ENCODE measurements at places on chromosomes 6 and 20.
A peak's percentile ranks its signal among the peaks of the same experiment; 100 is the strongest.

DNA sequence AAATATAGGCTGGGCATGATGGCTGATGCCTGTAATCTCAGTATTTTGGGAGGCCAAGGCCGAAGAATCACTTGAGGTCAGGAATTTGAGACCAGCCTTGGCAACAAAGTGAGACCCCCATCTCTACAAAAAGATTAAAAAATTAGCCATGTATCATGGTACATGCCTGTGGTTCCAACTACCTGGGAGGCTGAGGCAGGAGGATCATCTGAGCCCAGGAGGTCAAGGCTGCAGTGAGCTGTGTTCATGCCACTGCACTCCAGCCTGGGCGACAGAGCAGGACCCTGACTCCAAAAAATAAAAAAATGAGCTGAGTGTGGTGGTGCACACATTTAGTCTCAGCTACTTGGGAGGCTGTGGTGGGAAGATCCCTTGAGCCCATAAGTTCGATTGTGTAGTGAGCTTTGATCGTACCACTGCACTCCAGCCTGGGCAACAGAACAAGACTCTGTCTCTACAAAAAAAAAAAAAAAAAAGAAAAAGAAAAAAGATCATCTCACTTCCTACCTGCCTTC is 10.1 kb upstream of the GUCA1B start:
- DNase-seq: no peak

GRCh38 chr20:2469991-2470422 is 582 bp downstream of the SNRPB start:
- DNase-seq: peak; percentile 61

DNA sequence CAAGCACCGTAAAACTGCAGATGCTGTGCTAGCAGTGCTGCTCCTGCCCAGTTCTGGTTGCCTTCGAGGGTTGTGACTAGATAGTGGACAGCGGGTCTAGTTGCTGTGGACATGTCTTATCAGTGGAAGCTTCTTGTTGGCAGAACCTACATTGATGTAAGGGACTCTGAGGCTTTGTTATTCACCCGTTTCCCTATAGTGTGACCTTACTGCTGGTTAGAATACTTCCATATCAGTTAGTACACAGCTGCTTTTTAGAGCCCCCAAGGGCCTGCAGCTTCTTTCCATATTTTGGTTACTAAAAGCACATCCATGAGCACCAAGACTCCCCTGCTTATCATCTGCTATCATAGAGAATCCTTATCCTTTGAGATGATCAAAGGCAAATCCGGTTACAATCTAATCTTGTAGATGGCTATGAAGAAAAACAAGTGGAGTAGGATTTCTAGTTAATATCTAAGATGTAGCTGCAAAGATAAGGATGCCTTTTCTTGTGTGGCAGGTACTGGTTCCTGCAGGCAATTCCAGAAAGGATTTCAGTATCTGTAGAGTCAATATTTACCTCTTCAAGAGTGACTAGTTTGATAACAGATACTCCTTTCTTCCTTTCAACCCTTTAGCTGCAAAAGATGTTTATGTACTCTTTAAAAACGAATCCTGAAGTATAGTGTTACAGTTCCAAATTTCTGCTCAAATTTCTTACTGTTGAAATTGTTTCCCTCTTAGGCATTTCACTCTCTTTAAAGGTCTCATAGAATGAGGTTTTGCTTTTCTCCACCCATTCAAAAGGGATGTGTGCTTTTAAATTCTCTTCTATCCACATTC is 163.6 kb downstream of the JARID2 start:
- no peak for DNase-seq

DNA sequence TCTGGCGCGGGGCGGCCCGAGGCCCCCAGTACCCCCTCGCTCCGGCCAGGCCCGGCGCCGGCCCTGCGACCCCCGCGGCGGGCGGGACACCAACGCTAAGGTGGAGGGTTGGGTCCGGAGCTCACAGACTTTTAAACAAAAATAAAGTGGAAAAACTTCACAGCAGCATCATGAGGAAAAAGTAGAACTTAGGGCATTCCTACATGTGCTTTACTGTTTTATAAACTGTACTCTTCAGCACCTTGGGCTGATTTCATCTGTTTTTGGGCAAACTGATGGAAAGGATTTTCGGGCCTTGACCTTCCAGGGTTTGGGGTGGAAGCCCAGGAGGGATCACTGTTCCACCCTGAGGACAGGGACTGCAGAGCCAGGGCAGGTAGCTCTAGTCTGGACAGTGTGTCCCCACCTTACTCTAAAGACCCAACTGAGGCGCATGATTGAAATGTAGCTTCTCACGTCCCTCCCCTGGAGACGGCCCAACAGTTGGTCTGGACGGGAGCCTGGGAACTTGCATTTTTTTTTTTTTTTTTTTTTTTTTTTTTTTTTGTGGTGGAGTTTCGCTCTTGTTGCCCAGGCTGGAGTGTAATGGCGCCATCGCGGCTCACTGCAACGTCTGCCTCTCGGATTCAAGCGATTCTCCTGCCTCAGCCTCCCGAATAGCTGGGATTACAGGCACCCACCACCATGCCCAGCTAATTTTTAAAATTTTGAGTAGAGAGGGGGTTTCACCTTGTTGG is 740 bp downstream of the NELFCD start:
- no peak for DNase-seq

DNA sequence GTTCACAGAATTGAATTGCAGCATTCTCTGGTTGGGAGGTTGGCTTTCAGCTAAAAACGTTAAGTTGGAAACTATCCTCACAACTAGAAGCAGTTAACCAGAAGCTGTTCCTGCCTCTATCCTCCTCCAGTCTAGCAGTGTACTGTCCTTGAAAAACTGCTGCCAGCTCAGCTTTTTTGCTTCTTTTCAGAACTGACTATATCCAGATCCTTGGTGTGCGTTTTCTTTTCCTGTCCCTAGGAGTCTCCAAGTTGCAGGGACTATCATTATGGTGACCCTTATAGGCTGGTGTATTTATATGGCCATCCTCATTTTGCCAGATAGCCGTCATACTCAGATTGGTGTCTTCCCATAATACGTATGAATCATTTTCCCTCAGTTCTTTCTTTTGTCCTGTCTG is 5.5 kb downstream of the ITCH start:
- DNase-seq: no peak

Measured in effector memory CD8-positive, alpha-beta T cell (primary cell).